ENCODE measurements at places on chromosomes 2 and 18.

DNA sequence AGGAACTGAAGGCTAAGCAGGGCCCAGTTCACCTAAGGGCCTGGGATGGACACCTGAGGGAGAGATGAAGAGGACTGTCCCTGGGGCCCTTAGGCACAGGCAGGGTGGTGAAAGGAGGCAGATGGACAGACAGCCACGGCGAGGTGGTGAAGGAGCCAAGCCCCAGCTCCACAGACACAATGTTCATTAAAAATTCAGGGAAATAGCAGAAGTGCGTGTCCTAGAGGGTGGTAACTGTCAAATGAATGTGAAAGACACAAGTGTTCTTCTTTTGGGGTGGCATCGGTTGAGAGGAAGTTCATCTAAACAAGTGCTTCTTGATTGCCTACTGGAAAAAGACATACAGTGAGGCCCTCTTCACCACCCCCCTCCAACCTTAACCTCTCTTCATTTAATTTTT lies 76.2 kb upstream of the SIX2 start:
- no peak for DNase-seq

GRCh38 chr2:11822746-11823451 lies 76.5 kb downstream of the LPIN1 start:
- no peak for DNase-seq

DNA sequence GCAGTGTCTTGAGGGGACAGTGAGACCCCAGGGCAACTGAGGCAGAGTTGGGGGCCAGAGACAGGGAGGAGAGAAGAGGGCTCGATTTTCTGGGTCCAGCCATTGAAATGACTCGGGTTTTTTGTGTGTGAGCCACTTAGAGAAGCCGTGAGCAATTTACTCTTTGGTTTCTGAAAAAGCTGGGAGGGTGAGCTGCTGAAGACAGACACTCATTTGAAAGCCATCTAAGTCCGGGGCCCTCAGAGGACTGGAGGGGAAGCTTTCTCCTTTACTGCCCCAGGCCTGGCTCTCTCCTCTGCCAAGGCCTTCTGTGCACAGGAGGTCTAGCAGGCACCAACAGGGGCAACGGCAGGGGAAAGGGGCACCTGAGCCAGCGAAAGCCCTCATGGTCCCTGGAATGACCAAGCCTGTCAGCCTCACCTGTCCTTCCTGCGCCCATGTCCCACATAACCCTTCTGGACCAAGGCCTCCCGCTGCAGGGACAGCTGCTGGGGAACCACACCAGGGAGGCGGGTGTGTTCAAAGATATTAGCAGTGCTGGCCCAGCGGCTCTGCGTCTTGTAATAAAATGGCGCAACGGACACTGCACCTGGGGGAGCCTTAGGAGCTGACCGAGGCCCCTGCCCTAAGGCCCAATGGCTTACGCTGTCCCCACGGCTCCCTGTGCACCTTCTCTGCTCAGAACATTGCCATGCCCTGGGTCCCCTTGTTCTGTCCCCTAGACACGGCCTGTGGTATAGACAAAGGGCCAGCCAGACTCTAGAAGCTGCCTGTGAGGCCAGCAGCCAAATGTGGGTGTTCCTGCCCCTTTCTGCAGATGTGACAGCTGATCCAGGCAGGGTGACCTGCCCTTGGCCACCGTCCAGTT lies 45.8 kb downstream of the HS6ST1 start:
- DNase-seq = no peak

DNA sequence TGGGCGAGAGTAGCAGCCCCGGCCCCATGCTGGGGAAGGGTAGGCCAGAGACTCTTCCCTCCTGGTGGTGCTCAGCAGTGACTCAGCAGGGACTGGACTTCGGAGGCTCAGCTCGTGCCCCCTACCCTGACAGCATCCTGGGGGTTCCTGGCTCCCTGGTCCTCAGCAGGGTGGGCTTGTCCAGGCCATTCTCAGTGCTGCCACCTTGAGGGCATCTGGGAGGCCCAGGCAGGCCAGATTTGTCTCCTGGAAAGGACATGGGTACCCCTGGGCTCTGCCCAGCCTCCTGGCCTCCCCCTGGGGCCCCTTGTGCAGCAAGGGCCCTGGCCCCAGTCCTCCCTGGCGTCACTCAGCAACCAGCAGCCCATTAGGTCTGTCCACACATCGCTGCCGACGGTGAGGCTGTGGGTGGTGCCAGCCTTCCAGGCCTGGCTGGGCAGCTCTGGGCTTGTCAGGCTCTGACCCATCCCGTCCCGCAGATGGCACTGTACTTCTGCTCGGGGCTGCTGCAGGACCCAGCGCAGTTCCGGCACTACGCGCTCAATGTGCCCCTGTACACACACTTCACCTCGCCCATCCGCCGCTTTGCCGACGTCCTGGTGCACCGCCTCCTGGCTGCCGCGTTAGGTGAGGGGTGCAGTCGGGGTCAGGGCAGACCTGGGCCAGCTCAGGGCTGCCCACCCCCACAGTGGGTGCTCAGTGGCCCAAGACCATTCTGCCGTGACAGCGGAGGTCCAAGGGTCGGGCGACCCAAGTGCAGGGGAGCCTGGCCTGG lies 45.0 kb upstream of the ALPP start:
- no peak for DNase-seq

DNA sequence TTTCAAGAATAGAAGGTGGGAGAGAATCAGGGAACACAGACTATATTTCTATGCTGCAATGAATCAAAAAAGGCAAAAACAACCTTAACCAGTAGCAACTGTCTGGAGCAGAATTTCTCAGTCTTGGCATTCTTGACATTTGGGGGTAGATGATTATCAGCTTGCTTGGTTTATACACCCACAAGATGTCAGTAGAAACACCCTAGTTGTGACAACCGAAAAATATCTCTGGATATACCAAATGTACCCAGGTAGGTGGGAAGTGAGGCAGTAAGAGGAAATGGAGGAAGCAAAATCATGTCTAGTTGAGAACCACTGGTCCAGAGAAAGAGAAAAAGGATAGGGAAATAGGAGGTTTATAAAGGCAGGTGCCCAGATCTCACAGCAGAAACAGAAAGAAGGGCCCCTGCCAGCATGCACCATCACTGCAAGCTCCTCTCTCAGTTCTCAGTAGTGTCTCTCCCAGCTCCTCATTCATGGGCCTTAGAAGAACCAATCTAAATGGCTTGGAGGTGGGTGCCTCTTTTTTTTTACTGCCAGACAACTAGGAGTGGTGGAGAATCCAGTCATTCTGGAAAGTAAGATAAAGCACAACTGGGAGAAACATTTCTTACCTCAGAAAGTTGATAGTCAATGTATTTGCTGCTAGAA lies 50.4 kb downstream of the MBD2 start:
- DNase-seq = no peak

- no peak for DNase-seq
Measured at GRCh38 chr2:16700551-16701259, 35.1 kb upstream of the CYRIA start.

DNA sequence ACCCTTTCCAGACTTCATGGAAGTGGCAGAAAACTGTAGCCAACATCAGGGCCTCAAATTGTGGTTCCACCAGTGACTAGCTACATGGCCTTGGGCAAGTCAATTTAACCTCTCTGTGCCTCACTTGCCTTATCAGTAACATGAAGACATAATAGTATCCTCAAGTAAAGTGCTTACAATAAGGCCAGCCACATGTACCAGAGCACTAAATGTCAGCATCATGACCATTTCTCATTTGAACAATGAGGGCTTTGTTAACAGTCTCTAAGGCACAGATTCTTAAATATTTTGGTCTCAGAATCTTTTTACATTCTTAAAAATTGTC lies 5.8 kb upstream of the KCMF1 start:
- DNase-seq = no peak

DNA sequence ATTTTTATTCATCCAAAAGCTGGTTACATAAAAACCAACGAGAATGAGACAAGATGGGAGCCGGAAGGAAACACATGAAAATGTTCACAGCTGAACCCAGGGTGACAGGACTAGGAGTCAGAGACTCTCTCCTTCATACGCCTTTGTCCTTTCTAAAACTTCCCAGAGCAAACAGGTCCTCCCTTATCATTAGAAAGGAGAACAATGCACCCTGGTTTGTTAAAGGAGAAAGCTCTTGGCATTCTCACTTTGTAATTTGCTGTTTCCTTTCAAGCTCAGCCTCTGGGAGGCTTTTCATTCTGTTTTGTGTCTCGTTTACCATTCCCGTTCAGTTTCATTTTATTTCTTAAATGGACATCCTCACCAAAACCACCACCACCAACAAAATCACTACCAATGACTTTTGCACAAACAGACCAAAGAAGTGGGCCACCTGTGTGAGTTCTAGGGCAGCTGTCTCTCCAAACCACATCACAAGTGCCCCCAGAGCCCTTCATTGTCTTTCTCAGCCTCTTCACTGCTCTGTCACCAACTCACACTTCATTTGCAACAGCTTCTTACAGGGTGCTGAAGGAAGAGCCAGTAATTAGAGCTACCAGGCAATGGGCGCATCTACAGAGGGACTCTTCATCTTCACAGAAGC lies 105.3 kb downstream of the HDAC4 start:
- DNase-seq = no peak

- DNase-seq = no peak
Measured at GRCh38 chr2:78260861-78261260, 738.7 kb upstream of the LRRTM4 start.

- no peak for DNase-seq
Measured at GRCh38 chr2:168039881-168040280, 207.5 kb downstream of the STK39 start.

DNA sequence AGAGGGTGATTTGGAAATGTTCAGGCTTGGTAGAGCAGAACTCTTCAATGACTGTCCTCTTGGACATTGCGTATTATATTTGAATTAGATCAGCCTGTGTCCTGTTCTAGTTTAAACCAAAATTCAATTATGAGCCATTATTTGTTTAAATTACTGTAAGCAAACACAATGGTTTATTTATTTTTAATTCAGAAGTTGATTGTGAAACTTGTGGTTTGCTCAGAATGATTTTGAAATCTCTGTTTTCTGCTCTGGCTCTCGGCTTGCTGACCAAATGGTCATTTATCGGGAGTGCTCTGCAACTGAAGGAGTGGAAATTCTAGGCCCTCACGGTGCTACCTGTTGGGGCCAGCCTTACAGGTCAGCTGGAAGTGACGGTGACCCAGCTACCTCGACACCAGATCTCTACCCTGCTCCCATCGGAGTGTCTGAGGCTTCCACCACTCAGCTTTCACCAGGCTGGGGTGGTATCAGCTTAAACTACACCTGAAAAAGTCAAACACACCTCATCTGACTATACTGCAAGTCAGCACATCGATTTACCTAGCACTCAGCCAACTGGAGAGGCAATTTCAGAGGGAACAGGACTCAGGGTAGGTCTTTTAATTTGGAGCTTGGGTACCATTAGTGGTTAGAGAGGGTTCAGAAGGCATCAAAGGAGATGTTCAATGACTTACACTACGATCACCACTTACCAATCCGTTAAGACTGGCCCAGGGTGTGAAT lies 36.8 kb upstream of the GPD2 start:
- DNase-seq = no peak

GRCh38 chr2:171512683-171513195 lies 9.5 kb upstream of the CYBRD1 start:
- no peak for DNase-seq

- no peak for DNase-seq
Measured at GRCh38 chr2:10774394-10774793, 38.2 kb downstream of the PDIA6 start.

- DNase-seq = no peak
Measured at GRCh38 chr2:226971084-226971483, 135.2 kb downstream of the RHBDD1 start.

DNA sequence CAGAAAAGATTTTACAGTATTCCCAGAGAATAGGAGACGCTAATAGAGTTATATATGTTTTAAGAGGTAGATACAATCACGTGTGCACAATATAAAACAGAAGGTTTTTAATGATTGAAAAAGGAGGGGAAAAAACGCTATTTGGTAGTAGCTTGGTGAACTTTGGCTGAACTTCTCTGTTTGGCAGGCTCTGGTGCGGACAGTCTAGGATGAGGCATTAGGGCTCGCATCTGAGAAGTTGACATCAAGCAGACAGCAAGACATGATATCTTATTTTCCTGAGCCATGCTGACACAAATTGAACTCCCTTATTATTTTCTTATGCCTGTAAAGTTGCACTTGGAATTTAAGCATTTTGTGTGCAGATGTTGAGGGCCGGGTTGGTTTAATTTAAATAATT lies 176.6 kb downstream of the EN1 start:
- no peak for DNase-seq

- no peak for DNase-seq
Measured at GRCh38 chr2:16321872-16322271, 343.8 kb downstream of the CYRIA start.

GRCh38 chr2:31008561-31009114 lies 129.6 kb downstream of the GALNT14 start:
- DNase-seq = no peak

GRCh38 chr18:58125183-58125582 lies 81.2 kb downstream of the NEDD4L start:
- DNase-seq = no peak

- DNase-seq = peak; percentile 57
Measured at GRCh38 chr18:62420513-62421209, 95.6 kb downstream of the TNFRSF11A start.
